ENCODE measurements at places on chromosomes 2 and 18.
A peak's percentile ranks its signal among the peaks of the same experiment; 100 is the strongest.

GRCh38 chr18:38301621-38302020, 736.0 kb upstream of the CELF4 start:
- no peak for DNase-seq

GRCh38 chr2:150159300-150159699, 328.2 kb downstream of the RND3 start:
- no peak for DNase-seq

GRCh38 chr2:15941481-15941850, 1.1 kb downstream of the MYCN start:
- DNase-seq: no peak

- DNase-seq: no peak
Measured at GRCh38 chr2:3827673-3828575, 124.5 kb downstream of the DCDC2C start.

GRCh38 chr2:146270618-146271017, 1574.2 kb upstream of the ACVR2A start:
- DNase-seq: no peak

DNA sequence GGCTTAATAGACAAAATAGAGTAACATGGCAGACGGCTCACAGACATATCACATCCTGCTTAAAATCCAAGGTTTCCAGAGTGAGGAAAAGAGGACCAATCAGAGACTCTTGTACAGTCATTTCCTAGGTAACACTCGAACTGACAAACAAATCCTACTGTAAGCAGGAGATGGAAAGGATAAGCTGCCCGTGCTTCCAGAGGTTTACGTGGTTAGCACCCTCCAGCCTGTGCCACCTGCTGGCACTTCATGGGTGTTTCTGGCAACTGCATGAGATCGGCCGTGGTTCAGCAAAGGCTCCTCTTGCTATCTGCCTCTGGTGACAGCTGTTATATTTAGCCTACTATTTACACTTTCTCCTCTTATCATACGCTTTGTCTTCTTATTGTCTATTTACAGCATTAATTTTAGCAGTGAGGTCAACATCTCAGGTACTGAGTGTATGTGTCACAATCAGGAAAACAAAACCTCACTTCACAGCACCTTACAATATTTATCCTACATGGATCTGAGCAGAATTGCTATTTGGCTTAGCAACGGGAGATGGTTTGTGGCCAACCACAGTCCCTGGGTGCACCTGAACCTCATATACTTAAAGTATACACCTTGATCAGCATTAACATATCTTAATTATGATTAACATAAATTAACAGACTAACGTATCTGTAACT, 226.9 kb downstream of the TMEM163 start:
- no peak for DNase-seq

DNA sequence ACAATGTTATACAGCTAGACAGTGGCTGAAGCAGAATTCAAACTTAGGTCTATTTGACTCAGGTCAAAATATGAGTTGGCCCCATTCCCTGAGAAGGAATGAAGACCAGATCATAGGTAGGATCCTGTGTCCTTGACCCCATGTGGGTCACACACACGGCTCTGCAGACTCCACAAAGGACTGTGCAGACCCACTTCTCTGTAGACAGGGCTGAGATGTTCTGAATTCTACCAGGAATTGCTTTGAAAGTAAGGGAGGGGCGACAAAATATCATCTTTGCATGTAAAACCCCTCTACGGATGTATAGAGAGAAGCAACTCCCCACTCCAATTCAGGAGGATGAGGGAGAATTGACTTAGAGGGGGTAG, 62.3 kb upstream of the CTIF start:
- DNase-seq: no peak

- no peak for DNase-seq
Measured at GRCh38 chr18:42977982-42978637, 137.4 kb downstream of the RIT2 start.

- DNase-seq: no peak
Measured at GRCh38 chr2:10796703-10797102, 15.9 kb downstream of the PDIA6 start.

DNA sequence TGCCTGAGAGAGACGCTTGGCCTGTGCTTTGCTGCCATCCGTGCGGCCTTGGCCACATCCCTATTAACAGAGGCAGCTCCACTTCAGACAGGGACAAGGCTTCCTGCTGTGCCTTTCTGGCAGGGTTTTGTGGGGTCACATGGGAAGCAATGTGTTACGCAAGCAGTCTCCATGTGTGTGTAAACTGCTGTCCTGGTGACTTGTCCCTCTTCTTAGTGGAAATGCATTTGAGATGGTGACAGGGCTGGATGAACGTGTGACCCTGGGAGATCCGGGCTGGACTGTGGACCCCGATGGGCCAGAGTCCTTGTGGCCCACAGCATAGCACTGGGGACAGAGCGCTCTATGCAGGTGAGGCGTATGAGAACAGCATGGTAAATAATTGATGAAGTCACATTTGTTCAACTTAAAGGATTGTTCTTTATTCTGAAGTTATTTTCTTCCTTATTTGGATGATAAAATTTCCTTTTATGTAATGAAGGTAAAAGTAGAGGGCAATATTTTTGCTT, 23.2 kb downstream of the ASB1 start:
- peak; percentile 54 for DNase-seq

DNA sequence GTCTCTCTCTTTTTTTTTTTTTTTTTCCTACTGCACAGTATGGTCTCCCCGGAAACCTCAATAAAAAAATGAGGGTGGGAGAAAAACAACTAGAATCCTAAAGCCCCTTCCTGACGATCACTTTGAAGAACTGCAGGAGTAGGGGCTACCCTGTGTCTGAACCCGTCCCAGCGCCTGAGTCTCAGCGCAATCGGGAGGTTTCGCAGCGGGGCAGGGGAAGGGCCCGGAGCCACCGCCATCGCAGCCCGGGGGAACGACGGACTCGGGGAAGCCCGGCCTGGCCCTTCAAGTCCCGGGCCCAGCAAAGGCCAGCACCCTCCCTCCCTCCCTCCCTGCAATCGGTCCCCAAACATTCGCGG, 411 bp downstream of the NARS1 start:
- DNase-seq: no peak

GRCh38 chr2:64487256-64488049, 33.5 kb downstream of the LGALSL start:
- DNase-seq: no peak

GRCh38 chr2:222440673-222441422, 16.5 kb downstream of the SGPP2 start:
- no peak for DNase-seq

DNA sequence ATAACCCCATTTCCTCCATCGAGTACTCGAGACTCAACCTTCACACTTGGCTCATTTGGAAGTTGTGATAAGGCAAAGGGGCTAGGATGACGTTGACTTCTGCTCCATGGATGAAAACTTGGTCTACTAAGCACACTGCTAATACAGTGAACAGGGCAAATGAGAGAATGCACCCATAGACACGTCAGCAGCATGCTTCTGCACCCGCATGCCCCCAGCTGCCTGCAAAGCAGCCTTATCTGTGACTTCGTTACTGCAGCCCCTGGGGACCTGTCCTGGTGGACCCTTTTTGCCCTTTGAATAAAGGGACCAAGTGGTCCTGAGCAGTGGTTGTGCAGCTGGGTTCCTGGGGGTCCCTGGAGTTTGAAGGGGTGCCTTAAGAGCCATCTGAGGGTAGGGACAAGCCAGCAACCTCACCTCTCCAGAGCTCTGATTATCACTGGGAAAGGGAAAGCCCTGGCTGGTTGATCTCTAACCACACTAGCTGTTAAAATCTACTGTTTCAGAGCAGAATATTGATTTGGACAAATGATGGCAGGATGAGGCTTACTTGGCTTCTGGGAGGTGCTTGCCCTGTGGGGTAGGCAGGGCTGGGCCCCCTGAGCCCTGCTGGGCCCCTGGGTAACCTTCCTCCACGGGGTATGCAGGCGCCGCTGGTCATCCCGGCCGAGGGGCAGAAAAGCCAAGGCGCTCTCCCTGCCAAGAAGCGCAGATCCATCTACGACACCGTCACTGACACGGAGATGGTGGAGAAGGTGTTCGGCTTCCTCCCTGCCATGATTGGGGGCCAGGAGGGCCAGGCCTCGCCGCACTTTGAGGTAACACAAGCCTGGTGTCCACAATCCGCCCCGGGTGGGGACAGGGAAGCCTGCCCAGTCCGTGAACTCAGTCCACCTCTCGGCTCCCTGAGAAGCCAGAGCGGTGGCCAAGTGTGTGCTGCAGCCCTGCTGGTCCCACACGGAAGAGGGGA, 37.6 kb upstream of the GPR17 start:
- no peak for DNase-seq

Data from breast epithelium (tissue), 4 donors.